ENCODE measurements at places on chromosomes 1 and 21.
A peak's percentile ranks its signal among the peaks of the same experiment; 100 is the strongest.

GRCh38 chr21:37367703-37368540, 1.3 kb downstream of the DYRK1A start:
- H3K36me3 ChIP-seq, result no peaks in the 10 kb centered on the region
- peaks cover 41% of the 10 kb centered on the region for H3K4me1 ChIP-seq
- H3K27ac ChIP-seq, result peak overlapping the region; percentile 90

DNA sequence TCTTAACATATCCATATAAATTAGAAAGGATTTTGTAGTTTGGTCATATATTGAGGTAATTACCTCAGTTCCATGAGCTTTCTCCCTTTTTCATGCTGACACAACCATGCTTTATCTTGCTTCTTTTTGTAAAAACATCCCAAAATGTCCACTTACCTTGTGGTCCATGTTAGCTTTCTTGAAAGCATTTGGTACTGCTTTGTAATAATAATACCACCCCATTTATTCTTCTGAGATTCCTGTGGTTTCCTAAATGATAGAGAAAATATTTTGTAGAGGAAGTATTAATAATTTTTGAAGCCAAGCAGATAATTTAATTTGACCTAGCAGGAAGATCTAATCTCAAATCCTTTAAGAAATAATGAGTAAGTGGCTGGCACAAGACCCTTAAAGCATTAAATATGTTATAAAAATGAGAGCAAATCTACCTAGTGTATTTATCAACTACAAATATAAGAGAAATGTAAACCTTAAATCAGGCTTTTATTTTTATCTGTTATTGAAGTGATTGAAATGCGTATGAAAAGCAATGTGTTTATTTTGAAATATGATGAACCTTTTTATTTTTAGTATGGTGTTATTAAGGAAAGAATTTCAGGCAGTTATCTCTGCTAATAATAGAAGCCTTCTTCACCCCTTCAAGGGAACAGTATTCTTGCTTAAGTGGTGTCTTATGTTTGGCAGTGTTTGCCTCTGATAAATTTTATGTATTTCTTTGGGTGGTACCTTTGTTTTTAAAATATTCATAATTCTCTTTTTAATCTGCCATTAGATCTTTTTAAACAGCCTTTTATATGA, 9.2 kb downstream of the PRKAA2 start:
- no peak overlapping the region for H3K27ac ChIP-seq
- peaks cover 7% of the 10 kb centered on the region for H3K4me1 ChIP-seq
- no peak overlapping the region for H3K4me3 ChIP-seq
- H3K36me3 ChIP-seq, result peaks cover 27% of the 10 kb centered on the region

DNA sequence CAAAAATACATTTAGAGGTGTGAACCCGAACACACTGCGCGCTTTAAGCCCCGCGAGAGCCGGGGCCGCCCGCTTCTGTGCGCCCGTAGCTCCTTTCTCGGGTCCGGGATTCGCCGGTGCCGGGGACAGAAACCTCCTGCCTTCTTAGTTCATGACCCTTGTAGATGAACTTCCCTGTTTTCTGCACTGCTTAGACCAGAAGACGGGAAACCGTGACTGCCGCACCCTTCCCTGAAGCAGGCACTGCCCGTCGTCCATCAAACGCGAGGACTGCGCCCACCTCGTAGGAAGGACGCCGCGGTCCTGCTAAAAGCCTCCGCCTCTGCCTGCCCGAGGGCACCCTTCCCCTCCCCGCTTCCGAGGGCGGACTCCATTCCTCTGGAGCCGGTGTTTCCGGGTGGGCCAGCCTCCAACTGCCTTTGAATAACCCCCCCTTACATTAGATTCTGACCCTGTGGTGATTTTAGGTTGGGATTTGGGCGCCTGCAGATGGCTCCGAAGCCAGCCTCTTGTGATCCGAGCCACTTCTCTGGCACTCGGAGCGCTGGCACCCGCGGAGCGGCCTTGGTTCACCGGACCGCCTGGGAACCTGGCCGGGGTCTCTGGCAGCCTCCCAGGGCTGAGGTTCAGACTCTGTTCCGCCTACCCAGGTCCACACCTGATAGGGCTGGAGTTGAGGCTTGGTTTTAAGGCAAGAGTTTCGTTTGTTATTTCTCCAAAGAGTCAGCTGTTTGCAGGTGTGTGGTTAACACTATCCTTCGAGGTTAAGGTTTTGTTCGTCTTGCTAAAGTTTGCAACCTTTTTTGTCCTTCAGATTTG, 1.2 kb upstream of the PTTG1IP start:
- H3K36me3 ChIP-seq, result no peaks in the 10 kb centered on the region
- peak overlapping the region; percentile 78 for H3K4me3 ChIP-seq
- peaks cover 1% of the 10 kb centered on the region for H3K27me3 ChIP-seq

DNA sequence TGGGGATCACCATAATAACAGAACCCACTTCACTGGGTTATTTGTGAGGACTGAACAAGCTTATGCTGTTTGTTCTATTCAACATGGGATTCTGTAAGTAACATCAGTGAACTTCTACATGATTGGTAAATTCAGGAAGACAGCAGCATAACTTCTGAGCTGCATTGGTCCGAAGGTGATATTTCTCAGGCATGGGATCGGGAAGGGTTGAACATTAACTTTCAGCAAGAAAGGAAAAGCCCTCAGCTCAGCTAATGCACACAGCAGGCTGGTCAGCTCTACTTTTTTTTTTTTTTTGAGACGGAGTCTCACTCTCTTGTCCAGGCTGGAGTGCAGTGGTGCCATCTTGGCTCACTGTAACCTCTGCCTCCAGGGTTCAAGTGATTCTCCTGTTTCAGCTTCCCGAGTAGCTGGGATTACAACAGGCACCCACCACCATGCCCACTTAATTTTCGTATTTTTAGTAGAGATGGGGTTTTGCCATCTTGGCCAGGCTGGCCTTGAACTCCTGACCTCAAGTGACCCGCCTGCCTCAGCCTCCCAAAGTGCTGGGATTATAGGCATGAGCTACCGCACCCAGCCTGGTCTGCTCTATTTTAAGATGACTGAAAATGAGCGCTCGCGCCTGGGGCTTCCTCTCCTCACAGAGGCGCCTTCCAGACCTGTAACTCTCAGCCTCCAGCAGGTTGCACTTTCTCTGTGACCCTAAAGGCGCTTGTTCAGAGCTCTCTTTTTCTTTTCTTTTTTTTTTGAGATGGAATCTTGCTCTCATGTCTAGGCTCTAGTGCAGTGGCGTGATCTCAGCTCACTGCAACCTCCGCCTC, 42.2 kb downstream of the ECE1 start:
- DNase-seq, result no peak
- H3K36me3 ChIP-seq, result peaks cover 6% of the 10 kb centered on the region
- H3K4me1 ChIP-seq, result no peaks in the 10 kb centered on the region
- no peak overlapping the region for H3K4me3 ChIP-seq

- H3K36me3 ChIP-seq, result no peaks in the 10 kb centered on the region
- H3K4me3 ChIP-seq, result peak overlapping the region; percentile 71
- DNase-seq, result no peak
- H3K4me1 ChIP-seq, result peaks cover 7% of the 10 kb centered on the region
Measured at GRCh38 chr1:1599030-1599934, 653 bp downstream of the FNDC10 start.
